ENCODE measurements at places on chromosomes 4 and X.

- DNase-seq: no peak
- no peak overlapping the region for H3K4me3 ChIP-seq
- H3K27ac ChIP-seq: no peak overlapping the region
- peaks cover 3% of the 10 kb centered on the region for H3K36me3 ChIP-seq
Observed at GRCh38 chrX:22136711-22137110, 104.6 kb downstream of the PHEX start.

DNA sequence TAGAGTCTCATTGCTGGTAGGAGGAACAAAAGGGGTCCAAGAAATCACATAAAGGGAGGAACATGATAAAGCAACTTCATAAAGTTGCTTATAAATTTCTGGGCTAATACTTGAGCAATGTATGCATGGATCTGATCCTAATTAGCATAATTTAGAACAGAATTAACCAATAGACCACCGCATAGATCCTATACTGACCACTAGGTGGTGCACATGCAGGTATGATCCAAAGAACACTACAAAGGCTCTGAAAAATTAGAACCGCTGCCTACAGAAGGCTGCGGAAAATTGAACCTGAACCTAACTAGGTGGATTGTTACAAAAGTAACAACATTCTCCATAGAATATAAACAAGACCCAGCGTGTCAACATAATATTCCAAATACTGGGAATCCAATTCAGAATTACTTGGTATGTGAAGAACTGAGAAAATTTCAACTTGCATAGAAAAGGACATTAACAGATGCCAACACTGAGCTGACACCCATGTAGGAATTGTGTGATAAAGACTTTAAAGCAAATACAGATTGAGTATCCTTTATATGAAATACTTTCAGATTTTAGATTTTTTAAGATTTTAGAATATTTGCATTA is 23.3 kb downstream of the BRCC3 start:
- peaks cover 4% of the 10 kb centered on the region for H3K36me3 ChIP-seq
- no peak overlapping the region for H3K4me3 ChIP-seq
- peak; percentile 5 for DNase-seq
- no peak overlapping the region for H3K27ac ChIP-seq
- H3K27me3 ChIP-seq: peaks cover 1% of the 10 kb centered on the region

- no peaks in the 10 kb centered on the region for H3K27me3 ChIP-seq
- H3K4me1 ChIP-seq: peaks cover 8% of the 10 kb centered on the region
- no peak for DNase-seq
Observed at GRCh38 chr4:37805091-37805490, 21.4 kb upstream of the PGM2 start.

DNA sequence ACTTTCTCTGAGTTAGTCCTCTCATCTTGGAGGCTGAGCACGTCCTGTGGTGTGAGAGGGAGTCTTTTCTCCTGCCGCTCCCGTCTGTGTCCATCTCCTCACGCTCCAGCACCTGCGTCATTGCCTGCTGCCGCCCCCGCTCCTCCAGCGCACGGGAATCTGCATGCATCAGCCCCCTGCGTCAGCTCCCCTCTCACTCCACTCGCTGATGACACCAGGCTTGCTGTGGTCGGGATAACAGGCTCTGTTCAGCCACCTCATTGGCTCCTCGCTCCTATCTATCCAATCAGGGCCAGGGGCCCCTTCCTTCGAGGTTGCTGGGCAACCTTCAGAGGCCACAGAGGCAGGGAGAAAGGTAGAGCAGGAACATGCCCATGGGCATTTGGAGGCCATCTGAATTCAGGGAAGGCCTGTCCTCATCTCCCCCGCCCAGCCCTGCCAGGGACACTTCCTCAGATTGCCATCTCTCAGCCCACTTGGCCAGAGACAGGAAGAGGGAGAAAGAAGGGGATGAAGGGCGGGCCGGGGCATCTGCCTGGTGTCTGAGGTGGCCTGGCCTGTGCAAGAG is 9.3 kb downstream of the ZNF185 start:
- peaks cover 3% of the 10 kb centered on the region for H3K4me1 ChIP-seq
- peaks cover 2% of the 10 kb centered on the region for H3K27me3 ChIP-seq
- peak overlapping the region; percentile 70 for H3K4me3 ChIP-seq

GRCh38 chr4:109699553-109700225 is 3.6 kb downstream of the CASP6 start:
- H3K27me3 ChIP-seq: peaks cover 7% of the 10 kb centered on the region
- peaks cover 38% of the 10 kb centered on the region for H3K36me3 ChIP-seq
- no peak overlapping the region for H3K4me3 ChIP-seq
- peak overlapping the region; percentile 42 for H3K27ac ChIP-seq

- H3K4me3 ChIP-seq: no peak overlapping the region
- no peak overlapping the region for H3K27ac ChIP-seq
- peaks cover 18% of the 10 kb centered on the region for H3K4me1 ChIP-seq
Observed at GRCh38 chr4:137533855-137534254, 1.6 kb upstream of the PCDH18 start.

DNA sequence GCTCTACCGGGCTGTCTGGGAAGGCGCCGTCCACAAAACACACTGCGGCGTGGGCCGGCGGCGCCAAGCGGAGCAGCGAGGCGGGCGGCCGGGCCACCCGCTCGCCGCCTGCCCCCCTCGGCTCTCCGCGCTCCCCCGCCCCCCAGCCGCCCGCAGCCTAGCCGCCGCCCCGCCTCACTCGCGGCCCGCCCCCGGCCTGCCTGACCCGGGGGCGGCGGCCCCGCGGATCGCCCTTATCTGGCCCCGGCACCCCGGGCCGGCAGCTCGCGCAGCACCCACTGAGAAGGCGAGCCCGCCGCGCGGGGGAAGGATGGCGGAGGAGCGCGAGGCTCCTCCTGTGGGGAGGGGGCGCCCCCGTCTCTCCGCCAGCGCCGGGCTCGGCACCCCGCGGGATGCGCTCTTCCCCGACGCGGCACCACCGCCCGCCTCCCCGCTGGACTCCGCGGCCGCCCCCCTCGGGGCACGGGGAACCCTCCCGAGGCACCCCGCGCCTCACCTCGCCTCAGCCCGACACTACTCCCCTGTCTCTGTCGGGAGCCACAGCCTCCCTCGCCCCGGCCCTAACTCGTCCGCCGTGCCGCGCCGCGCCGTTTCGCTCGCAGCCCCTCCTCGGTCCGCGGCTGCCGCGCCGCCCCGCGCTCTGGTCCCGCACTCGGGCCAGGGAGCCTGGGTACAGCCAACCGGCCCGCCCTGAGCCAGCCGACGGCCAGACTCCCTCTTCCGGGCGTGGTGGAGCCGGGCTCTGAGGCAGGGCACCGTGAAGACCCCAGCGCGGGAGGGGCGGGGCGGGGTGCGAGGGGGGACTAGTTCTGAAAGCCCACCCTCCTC is 566 bp downstream of the ATP11C start:
- DNase-seq: peak; percentile 49
- H3K27ac ChIP-seq: no peak overlapping the region
- peak overlapping the region; percentile 92 for H3K4me3 ChIP-seq
- H3K4me1 ChIP-seq: peaks cover 15% of the 10 kb centered on the region
- H3K36me3 ChIP-seq: no peaks in the 10 kb centered on the region

- peaks cover 8% of the 10 kb centered on the region for H3K4me1 ChIP-seq
- H3K36me3 ChIP-seq: no peaks in the 10 kb centered on the region
- no peak overlapping the region for H3K27ac ChIP-seq
- no peak for DNase-seq
Observed at GRCh38 chr4:70634482-70634881, 5.9 kb downstream of the ENAM start.

- H3K27ac ChIP-seq: no peak overlapping the region
- H3K4me1 ChIP-seq: peaks cover 4% of the 10 kb centered on the region
- H3K27me3 ChIP-seq: peaks cover 6% of the 10 kb centered on the region
- no peaks in the 10 kb centered on the region for H3K36me3 ChIP-seq
- no peak for DNase-seq
Observed at GRCh38 chr4:6749340-6750171, 33.0 kb upstream of the KIAA0232 start.

GRCh38 chrX:146707781-146708180 is 101.8 kb upstream of the CXorf51B start:
- no peak overlapping the region for H3K4me3 ChIP-seq
- DNase-seq: no peak
- no peaks in the 10 kb centered on the region for H3K4me1 ChIP-seq
- no peak overlapping the region for H3K27ac ChIP-seq

DNA sequence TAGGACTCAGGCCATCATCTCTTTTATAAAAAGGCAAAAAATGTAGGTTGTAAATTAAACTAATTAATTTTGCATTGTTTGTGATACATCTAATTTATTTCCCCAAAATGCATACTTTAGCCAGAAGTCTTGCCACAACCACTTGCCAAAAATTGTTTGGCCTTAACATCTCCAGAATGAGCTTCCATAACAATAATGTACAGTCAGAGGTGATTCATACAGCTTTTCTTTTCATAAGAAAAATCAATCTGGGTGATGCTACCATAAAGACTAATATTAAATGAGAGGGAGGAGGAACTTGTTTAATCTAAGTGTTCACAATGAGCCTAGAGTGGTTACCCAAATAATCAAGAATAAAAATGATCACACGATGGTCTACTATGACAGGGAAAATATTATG is 59.3 kb downstream of the AMMECR1 start:
- DNase-seq: no peak
- H3K4me3 ChIP-seq: no peak overlapping the region
- no peak overlapping the region for H3K27ac ChIP-seq

- peaks cover 10% of the 10 kb centered on the region for H3K4me1 ChIP-seq
- no peak overlapping the region for H3K27ac ChIP-seq
- peaks cover 2% of the 10 kb centered on the region for H3K27me3 ChIP-seq
- no peak for DNase-seq
Observed at GRCh38 chr4:185508181-185508580, 27.1 kb downstream of the PDLIM3 start.

- no peak overlapping the region for H3K27ac ChIP-seq
- H3K36me3 ChIP-seq: peaks cover 4% of the 10 kb centered on the region
- no peaks in the 10 kb centered on the region for H3K4me1 ChIP-seq
- no peak for DNase-seq
- H3K27me3 ChIP-seq: peaks cover 2% of the 10 kb centered on the region
- no peak overlapping the region for H3K4me3 ChIP-seq
Observed at GRCh38 chr4:151716324-151716723, 44.5 kb downstream of the GATB start.

- H3K4me3 ChIP-seq: no peak overlapping the region
- no peak overlapping the region for H3K27ac ChIP-seq
- H3K4me1 ChIP-seq: no peaks in the 10 kb centered on the region
- H3K27me3 ChIP-seq: no peaks in the 10 kb centered on the region
- H3K36me3 ChIP-seq: no peaks in the 10 kb centered on the region
- DNase-seq: no peak
Observed at GRCh38 chr4:88674979-88675378, 22.6 kb downstream of the NAP1L5 start.

DNA sequence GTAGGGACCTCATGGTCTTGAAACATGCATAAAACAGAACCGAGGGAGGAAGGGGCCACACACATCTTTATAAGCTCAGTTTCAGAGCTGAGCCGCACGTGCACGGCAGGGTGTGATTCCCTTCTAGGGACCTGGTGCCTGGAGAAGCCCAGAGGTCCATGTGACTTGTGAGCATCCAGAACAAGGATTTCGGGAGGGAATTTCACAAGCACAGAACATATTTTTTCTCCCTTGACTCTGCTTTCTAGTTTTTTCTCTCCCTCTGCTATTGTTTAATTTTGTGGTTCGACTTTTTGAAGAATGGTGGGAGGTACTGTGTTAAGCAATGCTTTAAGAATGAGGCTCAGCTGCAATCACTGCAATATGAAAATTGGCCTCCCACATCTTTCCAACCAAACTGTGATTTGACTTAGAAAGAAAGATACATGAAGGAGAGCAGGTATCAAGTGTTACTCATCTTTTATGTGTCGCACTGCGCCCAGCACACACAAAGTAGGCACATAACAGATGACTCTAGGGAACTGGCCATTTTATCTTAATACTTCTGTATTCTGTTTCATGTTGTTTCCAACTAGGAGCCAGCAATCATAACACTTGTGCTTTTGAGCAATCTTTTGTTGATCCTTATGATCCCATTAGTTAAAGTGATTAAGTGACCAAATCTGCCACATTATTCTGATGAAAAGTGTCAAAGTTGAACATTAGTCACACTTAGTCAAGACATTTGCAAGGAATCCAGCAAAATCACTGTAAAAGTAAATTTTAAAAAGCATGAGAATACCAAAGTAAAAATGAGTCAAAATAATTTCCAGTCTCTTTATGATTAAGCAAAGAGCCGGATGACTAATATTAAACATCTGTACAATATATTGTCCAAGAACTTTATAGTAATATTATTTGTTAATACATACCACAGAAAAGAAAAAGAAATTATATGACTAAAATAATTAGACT is 86.4 kb downstream of the SHISA3 start:
- no peak overlapping the region for H3K4me3 ChIP-seq
- no peaks in the 10 kb centered on the region for H3K27me3 ChIP-seq
- no peak overlapping the region for H3K27ac ChIP-seq
- DNase-seq: no peak

GRCh38 chr4:177214935-177215334 is 94.7 kb upstream of the NEIL3 start:
- no peak overlapping the region for H3K27ac ChIP-seq
- H3K4me3 ChIP-seq: no peak overlapping the region
- no peak for DNase-seq

- no peak overlapping the region for H3K27ac ChIP-seq
- no peaks in the 10 kb centered on the region for H3K36me3 ChIP-seq
- DNase-seq: no peak
- no peaks in the 10 kb centered on the region for H3K27me3 ChIP-seq
Observed at GRCh38 chrX:131264053-131264452, 25.1 kb downstream of the IGSF1 start.

DNA sequence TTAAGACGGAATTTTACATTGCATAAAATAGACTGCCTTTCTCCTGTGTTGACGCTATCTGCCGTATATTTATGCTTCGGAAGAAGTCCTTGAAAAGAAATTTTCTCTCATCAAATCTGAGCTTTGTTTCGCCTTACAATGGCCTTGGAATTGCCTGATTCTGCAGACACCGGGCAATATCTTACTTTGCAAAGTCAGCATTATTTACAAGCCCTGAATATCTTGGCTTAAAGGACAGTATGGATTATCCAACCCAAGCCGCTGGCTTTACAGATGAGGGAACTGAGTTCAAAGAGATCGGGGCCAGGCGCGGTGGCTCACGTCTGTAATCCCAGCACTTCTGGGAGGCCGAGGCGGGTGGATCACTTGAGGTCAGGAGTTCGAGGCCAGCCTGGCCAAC is 1.1 kb upstream of the MANBA start:
- no peak overlapping the region for H3K27ac ChIP-seq
- peak overlapping the region; percentile 93 for H3K4me3 ChIP-seq
- peaks cover 13% of the 10 kb centered on the region for H3K4me1 ChIP-seq
- no peak for DNase-seq
- H3K36me3 ChIP-seq: no peaks in the 10 kb centered on the region

- no peak for DNase-seq
- H3K36me3 ChIP-seq: no peaks in the 10 kb centered on the region
- no peaks in the 10 kb centered on the region for H3K4me1 ChIP-seq
- no peak overlapping the region for H3K4me3 ChIP-seq
Observed at GRCh38 chr4:163665521-163666331, 171.2 kb downstream of the TMA16 start.

DNA sequence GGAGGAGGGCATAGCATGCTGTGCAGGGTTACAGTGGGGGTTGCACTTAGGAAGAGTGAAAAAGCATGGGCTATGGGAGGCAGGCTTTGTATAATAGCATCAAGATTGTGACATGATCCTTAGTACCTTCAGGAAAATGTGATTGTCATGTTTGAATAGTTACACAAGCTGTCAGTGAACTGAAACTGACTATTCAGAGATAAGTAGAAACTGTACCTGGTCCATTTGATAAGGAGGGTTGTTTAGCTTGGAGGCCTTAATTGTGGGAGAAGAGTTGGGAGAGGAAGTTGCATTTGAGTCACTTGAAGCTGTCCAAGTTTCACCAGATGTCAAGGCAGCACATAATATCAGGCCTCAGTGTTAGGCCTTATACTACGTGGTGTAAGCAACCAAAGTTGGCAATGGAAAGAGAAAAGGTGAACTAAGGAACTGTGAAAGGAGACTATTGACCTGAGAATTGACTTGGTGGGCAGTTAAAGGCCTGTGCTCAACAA is 85.0 kb downstream of the TEX13C start:
- no peak for DNase-seq
- H3K4me1 ChIP-seq: no peaks in the 10 kb centered on the region

Measured in endothelial cell (in vitro differentiated cells).